ENCODE measurements at places on chromosomes 3 and 15.

GRCh38 chr15:78007211-78007931 lies 70.1 kb downstream of the TBC1D2B start:
- DNase-seq, result no peak

DNA sequence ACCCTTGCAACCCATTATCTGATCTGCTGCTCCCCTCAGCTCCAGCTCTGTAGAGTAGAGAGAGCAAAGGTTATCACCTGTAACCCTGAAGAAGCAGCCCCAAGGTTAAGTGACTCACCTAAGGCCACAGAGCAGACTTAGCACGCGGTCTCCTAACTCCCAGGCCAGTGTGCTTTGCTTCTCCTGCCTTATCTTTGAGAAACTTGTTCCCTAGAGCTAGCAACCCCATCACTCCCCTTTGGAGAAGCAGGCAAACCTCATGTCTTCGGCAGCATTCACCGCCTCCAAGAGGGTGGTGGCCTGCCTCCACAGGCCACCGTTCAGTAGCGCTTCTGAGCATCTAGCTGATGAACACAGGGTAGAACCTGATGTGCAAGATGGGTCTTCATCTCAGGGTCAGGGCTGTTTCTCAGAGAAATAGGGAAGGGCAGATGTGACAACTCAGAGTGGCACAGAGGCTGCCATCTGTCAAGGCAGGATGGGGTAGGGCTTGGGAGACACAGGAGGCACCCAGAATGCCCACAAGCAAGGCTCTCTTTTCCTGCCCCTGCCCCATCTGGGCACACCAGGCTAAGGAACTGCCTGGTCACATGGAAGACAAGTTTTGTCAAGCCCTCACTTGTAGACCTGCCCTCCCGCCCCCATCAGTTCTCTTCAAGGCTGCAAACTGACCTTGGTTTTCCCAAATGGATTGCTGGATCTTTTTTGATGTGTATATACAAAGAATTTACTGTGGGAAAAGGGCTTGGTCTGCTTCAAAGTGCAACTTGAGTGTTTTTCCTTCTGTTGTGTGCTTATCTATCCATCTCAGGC lies 34.9 kb upstream of the CLK3 start:
- DNase-seq, result no peak

DNA sequence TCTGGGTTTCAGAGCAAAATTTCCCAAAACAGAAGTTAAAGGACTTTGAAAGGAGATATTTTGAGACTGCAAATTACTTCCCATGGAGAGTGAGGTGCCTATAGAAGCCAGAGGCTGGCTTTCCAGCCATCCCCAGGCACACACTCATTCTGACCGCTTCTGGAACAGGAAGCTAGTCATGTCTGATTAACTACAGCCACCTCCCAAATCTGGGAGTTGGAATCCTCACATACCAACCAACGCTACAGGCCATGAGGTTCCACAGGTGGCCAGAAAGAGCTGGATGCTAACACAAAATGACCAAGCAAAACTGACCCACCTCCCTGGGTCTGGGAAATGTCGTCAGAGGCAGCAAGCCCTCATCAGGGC lies 87.2 kb downstream of the SNRK start:
- DNase-seq, result no peak

DNA sequence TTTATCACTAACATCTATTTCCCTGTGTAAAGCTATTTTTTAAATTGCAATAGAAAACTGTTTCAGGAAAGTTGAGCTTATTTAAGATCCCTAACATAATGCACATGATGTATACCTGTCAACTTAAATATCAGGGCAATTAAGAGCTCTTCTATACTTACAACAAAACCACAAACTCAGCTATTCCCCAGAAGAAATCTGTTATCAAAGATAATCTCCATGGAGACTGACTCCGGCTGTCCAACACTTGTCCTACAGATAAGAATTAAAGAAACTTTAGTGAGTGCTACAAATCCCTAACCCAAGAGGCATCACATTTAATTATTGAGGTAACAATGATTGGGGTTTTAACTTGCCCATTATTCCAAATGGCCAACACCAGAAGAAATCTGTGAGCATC lies 3.4 kb downstream of the SELENOK start:
- no peak for DNase-seq
